ENCODE measurements at places on chromosomes 4 and X. TPM values are rescaled to one million over a fixed set of nuclear protein-coding genes. Genes with fewer than 3 reads are reported as not detected.

Gene NSG1
- total RNA-seq, result 0.17 TPM

Gene SLITRK4
- total RNA-seq, result not detected

Gene KIF4A
- total RNA-seq, result 0.86 TPM

Gene DOK7
- 0.09 TPM for total RNA-seq

Gene HDX
- 1.9 TPM for total RNA-seq

Gene CNGA1
- not detected for total RNA-seq

Gene GPR82
- not detected for total RNA-seq

Gene CCDC120
- 0.63 TPM for total RNA-seq

Gene ATRX
- 77.3 TPM for total RNA-seq

Gene GABRQ
- total RNA-seq, result under 0.01 TPM

Measured in bronchial smooth muscle cell (primary cell).